Naive thymus-derived CD8-positive, alpha-beta T cell (primary cell): ENCODE measurements at places on chromosomes 11 and 22. TPM values are rescaled to one million over a fixed set of nuclear protein-coding genes. Genes with fewer than 3 reads are reported as not detected.

GRCh38 chr11:125313271-125314219 lies 149.0 kb downstream of the PKNOX2 start:
- no peak for DNase-seq

IFITM2 gene
- total RNA-seq = 115 TPM

DNA sequence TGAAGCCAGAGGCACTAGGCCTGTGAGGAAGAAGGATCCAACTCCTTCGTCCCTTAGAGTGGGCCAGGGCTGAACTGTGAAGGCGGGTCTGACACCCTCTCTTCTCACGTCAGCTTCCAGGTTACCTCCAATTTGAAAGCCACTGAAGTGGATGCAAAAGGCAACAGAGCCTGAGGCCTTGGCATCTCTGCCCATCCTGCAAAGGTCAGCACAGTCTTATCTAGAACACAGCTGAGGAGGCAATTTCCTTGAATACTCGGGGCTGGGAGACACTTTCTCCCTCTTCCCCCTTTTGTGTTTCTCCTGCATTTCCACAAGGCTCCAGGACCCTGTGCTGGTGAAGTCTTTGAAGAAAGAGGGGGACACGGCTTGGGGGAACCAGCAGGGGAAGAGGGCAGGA lies 91.6 kb upstream of the PAX6 start:
- no peak for DNase-seq

- DNase-seq = no peak
Measured at GRCh38 chr11:46984987-46985386, 48.4 kb downstream of the CSTPP1 start.

ALDH3B1 gene
- 0.39 TPM for total RNA-seq

ZP1 gene
- not detected for total RNA-seq

DNA sequence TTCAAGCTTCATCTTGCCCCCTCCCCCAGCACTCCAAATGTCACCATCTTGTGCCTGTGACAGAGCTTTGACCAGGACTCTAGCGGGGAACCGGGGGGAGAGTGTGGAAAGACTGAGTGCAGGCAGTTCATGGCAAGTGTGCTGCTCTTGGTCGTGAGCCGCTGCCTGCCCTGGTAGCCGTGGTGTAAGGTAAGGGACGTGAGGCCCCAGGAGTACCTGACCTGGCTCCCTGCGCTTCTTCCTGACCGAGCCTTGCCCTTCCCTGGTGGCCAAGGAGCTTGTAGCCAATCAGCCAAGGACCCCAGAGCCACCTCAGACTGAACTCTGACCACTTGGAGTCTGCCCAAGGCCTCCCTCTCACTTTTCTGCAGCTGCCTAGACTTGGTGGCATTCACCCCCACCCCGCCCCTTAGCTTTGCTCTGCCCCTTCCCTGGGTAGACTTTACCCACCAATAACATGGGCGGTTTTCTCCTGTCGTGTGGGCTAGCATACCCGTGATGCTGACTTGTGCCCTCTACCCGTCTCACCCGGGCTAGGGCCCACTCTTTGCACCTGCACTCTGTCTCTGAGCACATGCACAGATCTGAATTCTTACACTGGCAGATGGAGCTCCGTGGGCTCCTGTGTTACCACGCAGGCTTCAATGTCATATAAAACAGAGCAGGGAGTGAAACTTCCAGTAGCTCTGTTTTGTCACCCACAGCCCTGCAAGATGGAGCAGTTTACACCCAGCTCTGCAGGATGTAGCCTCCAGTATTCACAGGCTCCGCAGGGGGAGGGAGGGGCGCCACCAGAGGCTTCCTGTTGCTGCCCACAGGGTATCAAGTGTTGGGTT lies 1.5 kb downstream of the DGKZ start:
- DNase-seq = peak; percentile 72

DNA sequence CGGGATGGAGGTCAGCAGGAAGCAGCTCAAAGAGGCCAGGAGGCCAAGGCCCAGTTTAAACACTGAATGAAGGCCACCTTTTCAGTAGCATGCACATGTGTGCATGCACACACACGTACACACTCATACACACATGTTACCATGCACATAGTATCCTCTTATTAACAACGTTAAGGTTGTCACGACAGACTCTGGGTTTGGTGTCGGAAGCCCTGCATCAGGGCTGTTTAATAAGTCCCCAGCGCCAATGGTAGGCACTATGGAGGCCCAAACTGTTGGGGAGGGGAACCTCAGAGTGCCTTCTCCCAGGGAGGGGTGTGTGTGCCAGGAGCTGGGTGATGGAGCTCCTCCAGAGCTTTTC lies 39.5 kb upstream of the ADA2 start:
- no peak for DNase-seq

HTR3B gene
- total RNA-seq = not detected

- DNase-seq = no peak
Measured at GRCh38 chr22:43592476-43592875, 180.7 kb downstream of the MPPED1 start.

TRIM51 gene
- not detected for total RNA-seq

C11orf86 gene
- total RNA-seq = not detected

DNA sequence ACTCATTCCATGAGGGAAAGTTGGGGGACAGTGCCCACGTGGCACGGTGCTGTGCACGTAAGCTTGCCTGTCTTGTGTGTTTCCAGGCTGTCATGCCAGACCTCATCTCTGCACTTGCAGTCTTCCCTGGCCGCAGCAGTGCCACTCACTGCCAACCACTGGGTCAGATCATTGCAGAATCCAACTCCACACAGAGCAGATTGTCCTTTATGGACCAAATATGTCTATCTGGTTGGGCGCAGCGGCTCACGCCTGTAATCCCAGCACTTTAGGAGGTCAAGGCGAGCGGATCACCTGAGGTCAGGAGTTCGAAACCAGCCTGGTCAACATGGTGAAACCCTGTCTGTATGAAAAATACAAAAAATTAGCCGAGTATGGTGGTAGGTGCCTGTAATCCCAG lies 4.4 kb upstream of the PPARA start:
- DNase-seq = no peak

C11orf68 gene
- 53.5 TPM for total RNA-seq

APOA5 gene
- total RNA-seq = not detected

- no peak for DNase-seq
Measured at GRCh38 chr11:119872611-119873310, 143.8 kb upstream of the NECTIN1 start.

NOX4 gene
- total RNA-seq = not detected

- DNase-seq = no peak
Measured at GRCh38 chr11:70305501-70305900, 35.0 kb downstream of the PPFIA1 start.

MUC2 gene
- not detected for total RNA-seq

GRCh38 chr11:111846636-111847035 lies 24.7 kb downstream of the ALG9 start:
- no peak for DNase-seq

DNA sequence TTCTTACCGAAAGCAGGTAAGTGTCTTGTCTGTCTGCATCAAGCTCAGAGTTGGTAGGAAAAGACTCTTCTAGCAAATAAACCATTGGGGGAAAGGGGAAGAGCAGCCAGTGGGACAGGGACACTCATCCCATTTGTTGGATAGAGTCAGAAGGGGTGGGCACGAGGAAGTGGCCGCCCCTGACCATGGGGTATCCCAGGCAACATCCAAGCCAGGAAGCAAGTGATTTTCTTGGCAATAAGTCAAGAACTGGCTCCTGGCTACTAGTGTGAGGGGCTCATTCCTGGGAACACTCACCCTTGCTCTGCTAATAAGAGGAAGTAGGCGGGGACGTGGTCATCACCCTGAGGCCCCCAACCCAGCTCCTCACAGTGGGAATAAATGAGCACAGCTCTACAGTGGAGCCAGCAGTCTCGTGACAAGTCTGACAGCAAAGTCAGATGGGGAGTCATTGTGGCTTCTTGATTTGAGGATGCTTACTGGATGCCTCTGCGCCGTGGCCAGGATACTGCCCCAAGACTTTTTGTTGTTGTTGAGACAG lies 6.7 kb downstream of the SLC25A18 start:
- no peak for DNase-seq

PTPRCAP gene
- total RNA-seq = 212 TPM

- DNase-seq = no peak
Measured at GRCh38 chr11:77370217-77370616, 68.7 kb upstream of the GDPD4 start.
